A549 treated with RU486 at 1 μM for 4 hours (cell line): ENCODE measurements at places on chromosomes 3 and 15. TPM values are rescaled to one million over a fixed set of nuclear protein-coding genes. Genes with fewer than 3 reads are reported as not detected.

COL6A5 gene
- total RNA-seq, result not detected in 5 replicates

MKRN3 gene
- 1.1 to 3.3 TPM (median 2.3 TPM) in 5 replicates for total RNA-seq

TRIM59 gene
- total RNA-seq, result 4.9 to 10.7 TPM (median 8.6 TPM) in 5 replicates

TUSC7 gene
- total RNA-seq, result not detected in 5 replicates

GP5 gene
- total RNA-seq, result 0.03 TPM in 1 of 5 replicates, not detected in the others

GPR62 gene
- total RNA-seq, result not detected in 5 replicates

ST6GAL1 gene
- total RNA-seq, result 2.1 to 3.9 TPM (median 3.4 TPM) in 5 replicates

COX17 gene
- total RNA-seq, result 96.0 to 137 TPM (median 103 TPM) in 5 replicates

GUCA1C gene
- not detected in 5 replicates for total RNA-seq

PIERCE2 gene
- 1.8 to 4.8 TPM (median 4.3 TPM) in 5 replicates for total RNA-seq

MYO9A gene
- 4.6 to 10.4 TPM (median 8.7 TPM) in 5 replicates for total RNA-seq

GALNT15 gene
- 0.02 to 0.14 TPM (median 0.07 TPM) in 3 of 5 replicates, not detected in the others for total RNA-seq

ARGFX gene
- not detected in 5 replicates for total RNA-seq

ABCF3 gene
- 33.3 to 36.1 TPM (median 34.4 TPM) in 5 replicates for total RNA-seq

P2RY1 gene
- 0.31 to 0.49 TPM (median 0.35 TPM) in 5 replicates for total RNA-seq

SUCLG2 gene
- total RNA-seq, result 30.6 to 49.0 TPM (median 37.7 TPM) in 5 replicates

FETUB gene
- total RNA-seq, result 0.07 to 0.37 TPM (median 0.26 TPM) in 3 of 5 replicates, not detected in the others
